ENCODE measurements at places on chromosomes 5 and 9.

- DNase-seq = no peak
Measured at GRCh38 chr5:80764786-80765185, 110.0 kb upstream of the DHFR start.

DNA sequence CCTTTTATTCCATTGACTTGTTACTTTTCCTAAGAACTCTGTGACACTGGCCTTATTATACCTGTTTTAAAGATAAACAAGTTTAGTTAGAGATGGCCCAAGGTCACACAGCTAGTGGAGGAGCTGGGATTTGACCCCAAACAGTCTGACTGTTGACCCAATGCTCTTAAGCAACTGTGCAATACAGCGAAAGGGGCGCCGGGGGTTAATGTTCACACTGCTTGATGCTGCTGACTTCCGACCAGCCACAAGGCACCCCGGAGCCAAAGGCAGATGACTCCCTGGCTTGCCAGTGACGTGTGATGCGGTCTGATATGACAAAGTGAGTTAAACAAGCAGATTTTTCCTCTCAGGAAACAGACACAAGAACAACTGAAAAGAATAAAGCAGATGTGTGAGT is 23.9 kb downstream of the PIK3R1 start:
- DNase-seq = peak; percentile 71

- DNase-seq = no peak
Measured at GRCh38 chr5:143758015-143758414, 53.9 kb upstream of the HMHB1 start.

DNA sequence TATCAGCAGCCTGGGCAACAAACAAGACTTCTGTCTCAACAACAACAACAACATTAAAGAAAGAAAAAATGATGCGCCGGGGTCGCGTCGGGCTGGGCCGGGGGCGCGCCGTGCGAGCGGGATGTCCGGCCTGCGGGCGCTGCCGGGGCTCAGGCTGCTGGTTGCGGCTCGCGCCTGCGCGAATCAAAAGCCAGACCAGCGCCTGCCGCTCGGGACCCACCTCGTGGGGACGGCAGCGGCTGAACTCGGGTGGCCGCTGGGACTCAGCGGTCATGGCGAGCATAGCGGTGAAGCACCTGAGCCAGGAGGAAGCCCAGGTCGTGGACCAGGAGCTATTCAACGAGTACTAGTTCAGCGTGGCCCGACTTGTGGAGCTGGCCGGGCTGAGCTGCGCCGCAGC is 11.9 kb upstream of the NHP2 start:
- DNase-seq = no peak

GRCh38 chr5:154989626-154990025 is 23.9 kb upstream of the KIF4B start:
- DNase-seq = no peak

DNA sequence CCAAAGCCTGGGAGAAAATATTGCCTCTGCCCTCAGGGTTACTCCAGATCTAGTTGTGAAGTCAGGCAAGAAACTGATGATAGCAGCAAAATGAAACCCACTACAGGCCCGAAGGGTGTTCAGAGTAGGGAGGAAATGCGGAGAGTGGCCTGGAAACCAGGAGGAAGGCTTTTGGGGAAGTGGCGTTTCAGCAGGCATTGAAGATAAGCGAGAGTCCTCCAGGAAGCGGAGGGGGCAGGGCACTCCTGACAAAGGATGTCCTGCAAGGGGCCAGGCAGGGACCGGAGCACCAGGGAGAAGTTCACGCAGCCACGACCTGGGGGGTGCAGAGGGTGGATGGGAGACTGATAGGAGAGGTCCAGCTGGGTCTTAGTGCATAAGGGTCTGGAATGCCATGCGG is 7.8 kb upstream of the FOXI1 start:
- peak; percentile 29 for DNase-seq

DNA sequence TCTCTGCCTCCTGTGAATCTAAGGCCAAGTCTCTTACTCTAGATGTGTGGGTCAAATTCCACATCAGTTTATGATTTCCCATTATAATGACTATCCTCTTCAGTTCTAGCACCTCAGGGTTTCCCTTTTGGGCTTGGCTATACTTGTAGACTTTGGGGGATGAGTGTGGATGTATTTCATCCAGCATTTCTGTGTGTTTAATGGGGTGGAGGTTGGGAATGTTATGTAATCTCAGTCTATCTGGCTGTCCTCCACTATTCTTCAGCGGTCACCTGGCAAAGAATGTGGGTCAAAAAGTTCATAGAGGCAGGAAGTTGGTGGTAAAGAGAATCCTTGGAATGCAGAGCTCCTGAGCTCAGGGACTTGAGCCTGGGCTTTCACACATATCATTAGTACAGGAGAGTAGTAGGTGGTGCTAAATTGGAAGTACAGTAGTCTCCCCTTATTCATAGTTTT is 64.9 kb downstream of the CFAP95 start:
- DNase-seq = peak; percentile 3

DNA sequence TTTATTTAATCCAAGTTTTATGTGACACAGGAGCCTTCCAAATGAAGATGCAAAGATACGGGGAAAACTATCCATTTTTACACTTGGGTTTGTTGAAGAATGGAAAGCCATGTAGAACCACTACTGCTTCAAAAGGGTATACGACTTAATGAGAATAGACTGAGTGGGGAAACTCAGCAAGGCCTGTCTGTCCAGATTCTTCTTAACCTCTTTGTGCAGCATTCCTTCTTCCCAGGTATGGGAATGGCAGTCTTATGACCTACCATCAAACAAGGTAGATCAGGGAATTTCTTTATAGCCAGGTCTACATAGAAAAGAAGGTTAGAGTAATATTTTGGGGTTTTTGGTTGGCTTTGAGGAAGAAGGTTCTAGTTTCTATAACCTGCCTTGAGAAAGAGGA is 23.4 kb downstream of the APTX start:
- DNase-seq = no peak

DNA sequence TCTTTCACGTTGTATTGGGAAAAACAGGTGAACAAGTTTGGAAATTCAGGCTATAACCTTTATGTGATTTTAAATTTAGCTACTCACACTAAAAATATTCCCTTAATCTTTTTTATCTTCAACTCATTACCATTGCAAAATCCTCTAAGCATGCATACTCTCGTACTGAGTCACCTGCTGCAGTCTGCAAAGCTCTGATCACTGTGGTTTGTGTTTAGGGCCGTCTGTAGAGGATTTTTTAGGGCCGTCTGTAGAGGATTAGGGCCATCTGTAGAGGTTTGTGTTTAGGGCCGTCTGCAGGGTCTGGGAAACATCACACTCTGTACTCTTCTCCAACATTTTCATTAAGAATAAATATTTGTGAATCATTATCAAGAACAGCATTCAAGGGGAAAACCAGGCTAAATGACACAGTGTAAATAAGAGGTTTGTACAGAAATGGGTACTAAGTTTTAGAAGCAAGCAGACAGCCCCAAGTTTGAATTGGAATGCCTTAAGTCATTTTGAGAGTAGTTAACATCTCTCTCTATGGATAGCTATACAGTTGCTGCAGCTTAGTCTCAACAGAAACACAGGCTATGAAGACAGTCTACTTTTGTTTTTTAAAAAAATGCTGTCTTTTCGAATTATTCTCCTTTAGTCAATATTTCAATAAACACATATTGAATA is 155.0 kb upstream of the TSLP start:
- peak; percentile 72 for DNase-seq

DNA sequence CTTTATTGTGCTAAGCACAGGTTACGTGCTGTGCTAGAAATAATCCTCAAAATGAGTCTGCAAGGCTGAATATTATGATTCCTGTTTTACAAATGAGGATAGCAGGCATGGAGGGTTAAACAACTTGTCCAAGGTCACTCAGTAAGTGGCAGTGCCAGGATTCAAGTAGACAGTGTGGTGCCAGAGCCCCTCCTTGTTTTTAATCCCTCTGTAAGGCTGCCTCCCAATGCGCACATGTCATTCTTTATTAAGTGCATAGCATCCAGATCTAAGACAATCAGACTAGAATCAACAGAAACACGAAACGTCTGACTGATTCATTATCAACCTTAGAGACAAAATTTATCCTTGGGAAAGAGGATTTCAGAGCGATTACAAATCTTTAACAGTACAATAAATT is 199.6 kb downstream of the SMARCA2 start:
- DNase-seq = no peak

DNA sequence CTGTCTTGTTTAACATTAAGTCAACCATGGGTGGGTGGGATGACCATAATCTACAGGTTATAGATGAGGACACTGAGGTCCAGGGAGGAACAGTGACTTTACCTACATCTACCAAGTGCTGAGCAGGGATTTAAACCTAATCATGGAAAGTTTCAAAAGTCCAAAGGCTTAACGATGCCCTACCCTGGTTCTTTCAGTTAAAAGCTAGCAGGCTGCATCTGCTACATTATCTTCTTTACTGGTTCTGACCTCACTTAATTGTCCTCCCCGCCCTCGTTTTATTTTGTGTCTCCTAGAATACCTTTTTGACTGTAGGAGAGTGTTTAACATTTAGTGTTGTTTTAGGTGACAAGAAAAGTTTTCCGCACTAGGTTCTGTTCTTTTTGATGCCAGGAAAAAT is 735.2 kb downstream of the TLR4 start:
- DNase-seq = no peak

DNA sequence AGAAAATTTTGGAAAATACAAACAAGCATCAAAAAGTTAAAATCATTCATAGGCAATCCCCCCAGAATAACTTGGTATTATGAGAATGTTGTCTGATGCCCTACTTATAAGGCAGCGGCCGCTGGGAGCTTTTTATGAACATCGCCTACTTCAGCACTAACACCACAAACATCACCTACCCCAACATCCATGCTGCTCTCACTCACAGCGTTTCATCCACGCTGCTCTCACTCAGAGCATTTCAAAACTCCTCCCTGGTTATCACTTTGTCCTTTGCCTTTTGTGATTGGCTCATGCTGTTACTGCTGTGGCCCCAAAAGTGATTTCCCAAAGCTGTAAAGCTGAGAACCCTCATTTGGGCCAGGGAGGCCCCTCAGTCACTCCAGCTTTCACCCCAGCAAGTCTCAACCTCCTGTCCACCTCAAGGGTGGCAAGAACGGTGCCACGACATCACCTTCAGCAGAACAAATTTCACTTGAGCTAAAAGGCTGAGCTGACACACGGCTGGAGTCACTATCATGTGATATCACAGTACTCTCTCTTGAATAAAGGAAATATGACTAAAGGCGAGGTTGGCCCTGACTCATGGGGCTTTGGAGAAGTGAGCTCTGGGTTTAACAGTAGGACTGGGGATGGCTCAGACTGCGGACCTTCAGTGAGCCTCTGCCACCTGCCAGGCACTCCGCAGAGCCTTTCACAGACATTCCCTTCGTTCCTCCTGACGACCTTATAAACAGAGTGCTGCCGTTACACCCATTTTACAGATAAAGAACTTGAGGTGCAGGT is 25.2 kb downstream of the SHC3 start:
- DNase-seq = no peak

DNA sequence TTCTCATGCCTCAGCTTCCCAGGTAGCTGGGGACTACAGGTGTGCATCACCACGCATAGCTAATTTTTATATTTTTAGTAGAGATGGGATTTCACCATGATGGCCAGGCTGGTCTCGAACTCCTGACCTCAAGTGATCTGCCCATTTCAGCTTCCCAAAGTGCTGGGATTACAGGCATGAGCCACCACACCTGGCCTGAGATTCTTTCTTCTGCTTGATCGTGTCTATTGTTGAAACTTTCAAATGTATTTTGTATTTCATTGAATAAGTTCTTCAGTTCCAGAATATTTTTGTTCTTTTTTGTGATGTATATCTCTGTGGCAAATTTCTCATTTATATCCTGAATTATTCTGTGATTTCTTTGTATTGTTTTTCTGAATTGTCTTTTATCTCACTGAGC is 1063.3 kb upstream of the WWC1 start:
- DNase-seq = no peak

- no peak for DNase-seq
Measured at GRCh38 chr5:107290780-107291398, 379.8 kb downstream of the EFNA5 start.

GRCh38 chr9:71357346-71357745 is 235.9 kb upstream of the TRPM3 start:
- DNase-seq = peak; percentile 34

- no peak for DNase-seq
Measured at GRCh38 chr5:82405618-82406204, 127.6 kb upstream of the RPS23 start.

DNA sequence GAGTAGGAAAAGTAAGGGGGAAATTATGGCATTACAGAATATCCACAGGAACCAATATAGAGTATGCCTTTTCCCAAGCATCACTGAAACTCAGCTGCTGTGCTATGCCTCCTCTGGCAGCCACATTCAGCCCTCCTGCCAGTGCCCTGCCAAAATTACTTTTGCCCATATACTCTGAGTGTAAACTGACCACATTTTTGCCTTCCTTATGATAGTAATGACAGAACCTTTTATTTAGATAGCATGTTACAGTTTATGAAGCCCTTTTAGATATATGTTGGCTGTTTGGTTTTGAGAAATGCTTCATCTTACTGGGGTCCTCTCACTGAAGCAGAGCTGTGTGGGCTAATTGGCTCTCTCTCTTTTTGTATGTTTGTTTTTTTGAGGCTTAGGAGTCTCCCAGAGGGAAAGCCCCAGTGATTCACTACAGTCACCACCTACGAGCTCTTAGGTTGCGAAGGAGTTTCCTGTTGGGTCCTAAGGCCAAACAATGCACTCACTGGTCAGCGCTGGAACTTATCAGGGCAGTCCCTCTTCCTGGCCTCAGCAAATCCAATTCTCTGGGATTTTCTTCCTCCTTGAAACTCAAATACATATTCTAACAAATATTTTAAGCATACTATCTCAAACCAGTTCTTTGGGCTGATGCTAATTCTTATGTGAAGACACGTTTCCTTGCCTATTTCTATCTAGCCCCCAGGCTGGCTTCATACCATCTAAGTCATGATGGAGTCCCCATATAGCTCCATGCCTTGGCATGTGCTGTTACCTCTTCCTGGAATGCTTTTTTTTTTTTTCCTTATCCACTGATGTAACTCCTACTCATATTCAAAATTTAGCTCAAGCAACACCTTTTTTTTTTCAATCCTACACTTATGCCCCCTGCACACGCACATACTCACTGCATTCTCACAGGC is 3.7 kb downstream of the PHF24 start:
- DNase-seq = no peak

- no peak for DNase-seq
Measured at GRCh38 chr9:132986114-132986513, 7.6 kb downstream of the GFI1B start.

- DNase-seq = peak; percentile 74
Measured at GRCh38 chr5:143717400-143717799, 94.6 kb upstream of the HMHB1 start.

DNA sequence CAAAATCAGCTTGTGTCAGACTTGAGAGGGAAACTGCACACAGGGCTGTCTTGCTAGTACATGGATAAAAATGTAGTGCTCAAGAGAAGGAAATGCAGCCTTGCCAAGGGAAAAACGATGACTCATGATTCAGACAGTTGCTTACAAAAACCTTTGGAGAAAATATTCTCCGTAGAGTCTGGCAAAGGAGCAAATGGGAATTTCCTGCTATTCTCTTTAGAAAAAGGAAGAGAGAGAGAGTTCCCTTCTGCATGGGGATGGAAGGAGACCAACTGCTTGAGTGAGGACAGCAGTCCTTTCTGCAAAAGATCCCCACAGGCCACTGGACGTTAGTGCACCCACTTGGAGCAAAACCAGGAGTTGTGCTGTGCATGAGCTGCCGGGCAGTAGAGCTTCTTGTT is 7.6 kb downstream of the IFNB1 start:
- DNase-seq = peak; percentile 91

GRCh38 chr5:531101-531748 is 7.0 kb upstream of the SLC9A3 start:
- no peak for DNase-seq
